NCI-H2081 (cell line): ENCODE measurements at places on chromosomes 12 and 14.

DNA sequence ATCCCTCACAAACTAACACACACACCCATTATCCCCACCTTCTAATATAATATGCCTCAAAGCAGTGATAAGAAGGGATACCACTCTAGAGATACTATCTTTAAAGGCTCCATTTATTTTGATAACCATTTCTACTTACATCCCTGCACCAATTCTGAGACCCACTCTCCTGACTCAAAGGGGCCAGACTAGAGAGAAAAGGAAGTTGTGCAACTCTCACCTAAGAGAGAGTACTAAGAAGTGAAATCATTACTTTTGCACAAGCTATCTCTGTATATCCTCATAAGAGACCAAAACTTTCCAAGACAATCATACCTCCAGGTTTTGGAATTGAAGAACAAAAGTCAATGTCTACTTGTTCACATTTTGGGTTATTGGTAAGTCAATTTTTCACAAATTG lies 45.4 kb upstream of the USP15 start:
- DNase-seq = no peak

- peak; percentile 74 for DNase-seq
These were observed 137.6 kb downstream of the TSPAN9 start for GRCh38 chr12:3214526-3215365.

DNA sequence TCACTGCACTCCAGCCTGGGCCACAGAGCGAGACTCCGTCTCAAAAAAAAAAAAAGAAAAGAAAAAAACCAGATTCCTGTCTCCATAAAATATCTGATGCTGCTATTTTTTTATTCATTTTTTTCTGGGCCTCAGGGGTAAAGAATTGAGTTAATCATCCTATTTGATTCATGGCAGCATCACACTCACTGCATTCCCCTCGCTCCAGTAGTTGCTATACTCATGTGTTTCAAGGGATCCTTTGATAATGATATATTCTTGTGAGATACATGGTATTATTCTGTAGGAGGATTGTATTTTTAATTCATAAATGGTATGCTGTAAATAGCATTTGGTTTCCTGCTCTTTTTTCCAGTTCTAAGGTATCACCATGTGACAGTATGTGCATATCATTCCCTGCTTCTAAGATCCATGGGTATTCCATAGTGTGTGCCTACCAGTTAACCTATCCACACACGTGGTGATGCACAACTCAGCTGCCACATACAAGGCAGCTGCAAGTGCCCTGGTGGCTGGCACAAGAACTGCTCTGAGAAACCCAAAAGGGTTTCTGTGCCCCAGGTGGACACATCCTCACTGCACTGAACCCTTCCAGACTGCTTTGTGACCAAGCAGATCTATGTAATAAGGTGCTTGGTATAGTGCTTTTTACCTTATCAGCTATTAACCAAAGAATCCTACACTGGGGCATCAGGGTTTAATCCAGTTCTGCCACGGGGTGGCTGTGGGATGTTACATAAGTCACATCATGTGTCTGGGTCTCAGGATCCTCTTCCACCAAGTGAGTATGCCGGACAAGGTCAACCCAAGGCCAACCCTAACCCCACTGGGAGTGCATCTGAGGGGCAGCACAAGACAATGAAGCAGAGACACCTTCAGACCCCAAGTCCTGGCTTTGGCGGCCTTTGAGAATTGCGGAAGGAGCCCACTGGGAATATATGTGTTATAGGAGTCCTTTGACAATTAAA lies 74.6 kb downstream of the ZFP36L1 start:
- DNase-seq = no peak

DNA sequence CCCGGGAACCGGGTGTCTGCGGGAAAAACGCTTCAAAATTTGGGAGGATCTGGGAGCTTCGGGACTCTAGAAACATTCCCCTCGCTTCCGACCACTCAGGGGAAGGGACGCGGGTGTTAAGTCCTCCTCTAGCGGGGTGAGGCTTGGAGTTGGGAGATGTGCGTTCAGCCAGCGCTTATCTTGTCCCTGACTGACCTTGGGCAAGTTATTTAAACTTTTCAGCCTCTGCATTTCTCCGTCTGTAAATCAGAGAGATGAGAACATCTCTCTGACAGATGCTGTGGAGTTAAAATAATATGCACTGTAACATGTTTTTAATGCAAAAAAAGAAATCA lies 76.9 kb upstream of the ANO4 start:
- DNase-seq = no peak

DNA sequence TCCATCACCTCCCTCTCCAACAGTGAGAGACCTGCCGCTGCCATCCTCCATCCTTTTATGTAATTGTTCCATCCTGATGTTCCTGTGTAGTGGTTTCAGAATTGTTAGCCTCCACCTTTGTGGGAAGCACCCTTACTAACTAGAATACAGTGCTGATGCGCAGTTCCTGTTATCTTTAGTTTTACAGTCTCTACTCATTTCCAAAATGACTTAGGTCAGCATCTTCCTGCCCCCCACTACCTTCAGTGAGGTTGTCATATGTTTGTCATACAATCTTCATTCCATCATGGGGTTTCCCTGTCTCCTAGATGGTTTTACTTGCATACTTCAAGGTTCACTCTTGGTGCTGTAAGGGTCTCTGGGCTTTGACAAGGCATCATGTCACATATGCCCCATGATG lies 69.8 kb downstream of the EML1 start:
- DNase-seq = no peak

GRCh38 chr12:109203480-109203879 lies 87.1 kb downstream of the ACACB start:
- DNase-seq = no peak

DNA sequence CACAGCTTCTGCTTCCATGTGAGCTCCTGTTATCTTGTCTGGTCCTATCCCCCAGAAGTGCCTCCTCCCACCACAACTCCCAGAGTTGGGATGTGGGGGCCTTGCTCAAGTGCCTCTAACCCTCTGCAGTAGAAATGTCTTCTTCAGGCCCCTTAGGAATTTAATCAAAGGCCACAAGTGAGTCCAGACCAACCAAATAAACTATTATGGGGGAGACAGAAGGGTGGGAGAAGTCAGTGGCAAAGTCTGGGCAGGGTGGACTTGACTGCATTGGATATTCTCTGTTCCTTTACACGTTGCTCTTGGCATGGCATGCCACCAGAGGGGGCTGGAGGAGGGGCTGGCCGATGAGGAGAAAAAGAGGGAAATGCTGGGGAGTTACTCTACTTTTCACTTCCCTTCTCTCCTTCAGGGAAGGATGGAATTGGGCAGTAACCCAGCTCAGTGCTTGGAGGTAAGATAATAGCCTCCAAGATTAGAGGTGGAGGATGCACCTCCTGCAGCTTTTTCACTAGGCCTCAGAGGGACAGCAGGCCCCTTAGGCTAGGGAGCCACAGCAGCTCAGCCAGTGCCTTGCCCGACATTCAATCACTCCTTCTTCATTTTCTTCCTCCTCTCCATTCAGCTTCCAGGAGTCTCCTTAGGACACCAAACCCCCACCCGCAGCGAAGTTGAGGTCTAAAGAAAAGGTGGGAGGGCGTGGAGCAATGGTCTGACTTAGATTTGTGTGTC lies 1.2 kb upstream of the AP1G2 start:
- no peak for DNase-seq

- DNase-seq = no peak
These were observed 39.2 kb downstream of the EID3 start for GRCh38 chr12:104342635-104343249.

DNA sequence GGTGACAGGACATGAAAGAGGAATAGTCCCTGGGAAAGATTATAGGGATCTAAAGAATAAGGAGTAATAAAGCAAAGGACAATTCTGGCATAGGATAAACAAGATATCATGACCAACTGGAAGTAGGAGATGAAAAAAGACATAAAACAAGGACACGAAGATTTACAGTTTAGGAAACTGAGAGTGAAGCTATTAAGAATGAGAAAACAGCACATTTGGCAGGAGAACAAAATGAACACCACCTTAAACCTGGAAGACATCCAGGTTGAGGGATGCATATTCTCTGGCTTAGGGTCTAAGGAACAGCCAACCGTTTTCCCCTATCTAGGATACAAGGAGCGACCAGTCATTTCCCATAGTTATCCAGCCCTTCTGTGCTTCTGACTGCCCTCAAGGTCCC lies 1.9 kb downstream of the TRIP11 start:
- peak; percentile 15 for DNase-seq

DNA sequence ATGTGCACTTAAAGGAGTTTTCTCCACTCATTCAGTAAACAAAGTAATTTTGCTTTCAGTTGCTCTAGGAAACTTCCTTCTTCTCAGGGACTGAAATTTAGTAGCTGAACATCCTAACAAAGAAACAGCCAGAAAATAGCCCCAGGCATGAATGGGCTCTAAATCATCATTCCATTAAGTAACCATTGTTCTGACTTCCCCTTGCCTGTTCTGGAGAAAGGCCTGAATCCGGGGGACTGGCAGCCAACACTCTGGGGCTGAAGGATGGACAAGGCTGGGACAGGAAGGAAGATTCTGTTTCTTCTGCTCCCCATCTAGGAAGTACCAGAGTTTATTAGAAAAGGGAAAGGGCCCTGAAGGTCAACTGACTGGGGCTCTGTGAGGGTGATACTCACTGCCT lies 104.5 kb downstream of the ESRRB start:
- DNase-seq = peak; percentile 6

GRCh38 chr14:37903343-37904191 lies 304.1 kb upstream of the SSTR1 start:
- DNase-seq = peak; percentile 59

DNA sequence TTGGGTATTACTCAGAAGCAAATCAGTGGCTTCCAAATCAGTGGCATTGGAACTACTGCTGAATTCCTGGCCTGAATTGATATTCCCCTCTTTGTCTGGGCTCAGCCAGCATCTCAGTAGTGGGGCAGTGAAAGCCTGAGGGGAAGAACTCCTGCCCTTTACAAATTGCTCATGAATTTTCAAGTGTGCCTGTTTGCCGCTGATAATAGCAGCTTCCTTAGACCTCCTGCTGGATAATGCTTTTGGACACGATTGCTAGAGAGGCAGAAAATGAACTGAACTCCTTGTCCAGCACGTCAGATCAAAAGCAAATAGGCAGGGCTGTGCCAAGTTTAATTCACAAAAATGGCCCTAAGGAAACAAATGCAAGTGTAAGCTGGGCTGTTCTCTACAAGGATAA lies 91.3 kb upstream of the GZMB start:
- DNase-seq = peak; percentile 28

GRCh38 chr14:72711936-72712335 lies 182.0 kb downstream of the DPF3 start:
- DNase-seq = no peak

- no peak for DNase-seq
These were observed 106.0 kb downstream of the HMGA2 start for GRCh38 chr12:65930114-65930828.

DNA sequence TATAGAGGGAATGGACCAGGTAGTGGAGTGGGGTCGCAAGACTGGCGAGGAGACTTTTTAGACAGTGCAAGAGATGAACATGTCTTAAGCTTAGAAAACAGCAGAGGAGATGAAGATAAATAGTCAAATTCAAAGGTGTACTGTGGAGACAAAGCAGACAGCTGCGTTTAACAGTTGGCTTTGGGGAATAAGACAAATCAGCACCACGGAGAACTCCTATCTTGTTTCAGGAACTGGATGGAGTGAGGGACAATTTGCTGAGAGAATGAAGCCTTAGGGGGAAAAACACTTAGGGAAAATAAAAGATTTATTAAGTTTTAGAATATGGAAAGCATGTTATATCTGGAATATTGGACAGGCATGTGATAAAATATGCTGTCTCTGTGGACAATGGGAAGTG lies 458.8 kb downstream of the GLT1D1 start:
- no peak for DNase-seq

- no peak for DNase-seq
These were observed 9.0 kb downstream of the PHETA1 start for GRCh38 chr12:111359914-111360276.

DNA sequence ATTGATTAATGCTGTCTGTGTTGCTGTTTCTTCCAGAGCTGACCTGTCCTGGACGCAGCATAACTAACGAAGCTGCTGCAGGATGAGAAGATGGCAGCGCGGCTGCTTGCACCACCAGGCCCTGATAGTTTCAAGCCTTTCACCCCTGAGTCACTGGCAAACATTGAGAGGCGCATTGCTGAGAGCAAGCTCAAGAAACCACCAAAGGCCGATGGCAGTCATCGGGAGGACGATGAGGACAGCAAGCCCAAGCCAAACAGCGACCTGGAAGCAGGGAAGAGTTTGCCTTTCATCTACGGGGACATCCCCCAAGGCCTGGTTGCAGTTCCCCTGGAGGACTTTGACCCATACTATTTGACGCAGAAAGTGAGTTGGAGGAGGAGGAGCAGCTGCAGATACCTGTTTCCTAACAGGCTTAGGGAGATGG lies 71.7 kb downstream of the SCN8A start:
- no peak for DNase-seq

DNA sequence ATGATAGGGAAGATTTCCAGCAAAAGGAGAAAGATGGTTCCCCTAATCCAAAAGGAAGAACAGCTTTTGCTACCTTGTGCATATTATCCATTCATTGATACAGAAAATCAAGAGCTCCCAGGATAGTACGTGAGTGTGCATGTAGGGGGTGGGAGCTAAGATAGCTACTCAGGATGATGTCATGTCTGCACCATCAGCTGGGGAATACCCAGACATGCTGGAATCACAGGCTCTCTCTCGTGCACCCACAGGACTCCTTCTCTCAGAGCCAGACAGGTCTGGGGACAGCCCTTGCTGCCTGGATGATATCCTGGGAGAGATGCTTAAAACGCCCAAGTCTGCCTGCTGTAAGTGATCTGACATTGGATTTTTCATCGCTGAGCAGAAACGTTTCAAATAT lies 38.9 kb downstream of the FOXN3 start:
- no peak for DNase-seq

DNA sequence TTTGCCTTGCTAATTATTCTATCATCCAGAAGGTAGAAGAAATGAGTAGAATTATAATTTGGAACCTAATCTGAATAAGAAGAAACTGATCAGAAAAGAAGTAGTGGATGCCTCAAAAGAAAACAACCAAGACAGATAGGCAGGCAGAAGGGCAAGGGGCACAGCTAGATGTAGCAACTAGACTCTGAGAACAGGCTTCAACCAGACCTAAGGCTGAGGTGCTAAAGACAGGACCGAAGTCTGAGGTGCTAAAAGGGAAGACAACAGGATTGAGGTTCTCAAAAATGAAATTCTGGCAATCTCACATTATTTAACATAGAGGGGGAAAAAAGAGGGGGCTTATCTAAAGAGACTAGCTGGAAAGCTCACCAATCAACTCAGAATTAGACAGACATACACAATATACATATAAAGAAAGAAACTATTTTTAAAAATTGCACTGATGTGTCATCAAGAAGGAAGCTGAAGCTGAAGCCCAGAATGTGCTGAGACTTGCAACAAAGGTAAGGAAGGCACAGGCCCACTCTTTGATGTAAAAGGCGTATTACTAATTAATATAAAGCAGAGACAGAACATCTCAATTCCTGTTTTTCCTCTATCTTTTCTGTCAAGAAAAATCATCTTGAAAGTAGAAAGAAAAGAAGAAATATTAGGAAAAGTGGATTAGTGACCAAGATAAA lies 43.8 kb upstream of the CSRNP2 start:
- DNase-seq = no peak
